Activated naive CD8-positive, alpha-beta T cell treated with anti-CD3 and anti-CD28 coated beads, Interleukin-2, amount 10 ng/mL, durations not matched to agents 7 days and 5 days (primary cell): ENCODE measurements at places on chromosomes 5 and 9.

DNA sequence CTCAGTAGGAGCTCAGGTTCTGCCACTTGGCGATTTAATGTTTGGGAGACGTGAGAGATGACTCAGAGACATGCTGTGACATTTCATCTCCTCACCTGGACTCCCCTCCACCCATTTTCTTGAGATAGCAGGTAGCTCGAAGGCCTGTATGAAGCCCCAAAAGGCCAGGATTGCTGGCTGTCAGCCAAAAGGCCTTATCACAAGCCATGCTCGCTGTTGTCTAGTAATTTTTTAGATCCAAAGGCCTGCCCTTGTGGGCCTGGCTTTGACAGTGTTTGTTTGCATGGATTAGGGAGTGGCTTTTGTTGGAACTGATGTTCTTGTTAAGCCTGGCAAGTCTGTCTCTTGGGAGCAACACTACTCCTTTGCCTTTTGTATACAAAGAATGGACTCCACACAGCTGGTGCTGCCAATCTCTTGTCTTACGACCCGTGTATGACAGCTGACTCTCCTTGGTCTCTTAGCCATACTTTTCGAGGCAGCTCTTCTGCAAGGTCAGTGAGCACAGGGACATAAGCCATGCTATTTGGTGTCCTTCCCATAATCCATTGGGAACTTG, 22.7 kb downstream of the CAVIN4 start:
- DNase-seq = no peak

DNA sequence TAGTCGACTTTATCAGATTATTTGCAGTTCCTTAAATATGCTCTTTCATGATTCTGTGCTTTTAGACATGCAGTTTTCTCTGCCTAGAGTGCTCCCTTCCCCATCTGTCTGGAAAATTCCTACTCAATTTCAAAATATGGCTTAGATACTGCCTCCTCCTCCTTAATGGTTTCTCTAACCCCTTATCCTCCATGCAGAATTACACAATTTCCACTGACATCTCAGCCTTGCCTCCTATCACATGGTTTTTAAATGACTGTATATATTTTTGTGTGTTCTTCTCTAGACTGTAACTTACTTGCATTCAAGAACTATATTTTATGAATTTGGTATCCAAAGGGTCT, 85.2 kb downstream of the SLC44A1 start:
- no peak for DNase-seq

DNA sequence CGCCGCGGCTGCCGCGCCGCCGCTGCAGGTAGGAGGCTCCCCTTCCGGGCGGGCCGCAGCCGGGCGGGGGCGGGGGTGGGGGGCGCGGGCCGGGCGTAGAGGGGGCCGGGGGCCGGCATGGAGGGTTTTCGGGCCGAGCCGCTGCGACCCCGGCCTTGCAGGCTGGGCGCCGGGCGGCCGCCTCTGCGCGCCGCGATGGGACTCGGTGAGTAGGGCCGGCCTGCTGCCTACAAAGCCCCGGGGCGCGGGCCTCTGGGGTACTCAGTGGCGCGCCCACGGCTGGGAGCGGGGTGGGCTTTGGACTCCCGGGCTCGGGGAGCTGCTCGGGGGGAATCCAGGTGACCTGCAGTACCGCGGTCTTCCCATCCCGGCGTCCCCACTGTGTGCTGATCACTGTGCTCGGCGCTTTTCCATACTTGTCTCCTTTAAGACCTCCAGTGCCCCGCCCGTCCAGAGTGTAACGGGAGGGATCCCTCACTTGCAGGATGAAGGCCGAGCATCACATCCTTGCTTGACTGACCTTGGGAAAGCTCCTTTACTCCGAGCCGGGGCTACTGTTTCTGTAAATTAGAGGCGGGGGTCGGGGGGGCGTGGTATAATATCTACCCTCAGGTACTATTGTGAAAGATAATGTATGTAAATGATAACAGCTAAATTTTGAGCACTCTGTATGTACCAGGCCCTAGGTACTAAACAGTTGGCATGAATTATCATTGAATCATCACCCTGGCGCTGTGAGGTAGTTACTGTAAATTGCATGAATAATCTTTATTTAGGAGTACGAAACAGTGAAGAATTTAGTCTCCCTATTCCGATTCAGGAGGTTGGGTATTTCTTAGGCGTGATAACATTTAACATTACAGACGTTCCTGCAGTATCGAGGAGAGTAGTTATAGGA, 672 bp downstream of the MSANTD3 start:
- DNase-seq = no peak

DNA sequence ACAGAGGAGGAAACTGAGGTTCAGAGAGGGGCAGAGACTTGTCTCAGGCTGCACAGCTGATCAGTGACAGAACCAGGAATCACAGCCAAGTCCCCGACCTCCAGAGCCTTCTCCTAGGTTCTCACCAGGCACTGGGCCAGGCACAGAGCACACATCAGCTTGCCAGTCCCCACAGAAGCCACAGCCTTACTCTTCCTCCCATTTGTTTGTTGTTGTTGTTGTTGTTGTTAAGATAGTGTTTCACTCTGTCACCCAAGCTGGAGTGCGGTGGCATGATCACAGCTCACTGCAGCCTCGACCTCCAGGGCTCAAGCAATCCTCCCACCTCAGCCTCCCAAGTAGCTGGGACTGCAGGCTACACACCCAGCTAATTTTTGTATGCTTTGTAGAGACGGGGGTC, 41.4 kb downstream of the NAIF1 start:
- no peak for DNase-seq

DNA sequence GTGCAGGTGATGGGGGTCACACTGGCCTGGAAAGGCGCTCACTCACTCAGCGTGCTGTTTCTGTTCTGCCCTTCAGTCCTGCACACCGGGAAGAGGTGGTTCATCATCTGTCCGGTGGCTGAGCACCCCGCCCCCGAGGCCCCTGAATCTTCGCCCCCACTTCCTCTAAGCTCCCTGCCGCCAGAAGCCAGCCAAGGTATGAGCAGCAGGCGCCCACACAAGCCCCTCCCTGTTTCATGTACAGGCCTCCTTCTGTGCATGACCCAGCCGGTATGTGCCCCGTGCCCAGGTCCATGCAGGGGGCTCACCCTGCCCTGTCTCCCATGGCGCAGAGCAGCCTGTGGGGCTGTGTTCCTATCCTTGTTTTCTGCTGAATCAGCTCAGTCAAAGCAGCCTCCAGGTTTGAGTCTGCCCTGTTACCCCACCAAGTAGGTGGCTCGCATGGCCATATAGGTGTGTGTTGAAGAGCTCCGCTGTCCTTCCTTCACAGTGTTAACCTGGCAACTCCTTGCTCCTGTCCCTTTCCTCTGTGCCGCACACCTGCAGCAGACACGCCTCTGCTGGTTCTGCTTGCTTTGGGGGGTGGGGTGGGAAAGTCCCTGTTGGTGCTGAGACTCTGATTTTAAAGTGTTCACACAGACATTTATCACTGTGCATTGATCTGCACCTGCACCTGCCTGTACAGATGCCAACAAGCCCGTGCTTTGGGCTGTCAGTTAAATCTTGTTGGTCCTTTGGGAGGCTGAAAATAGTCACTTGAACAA, 84.8 kb downstream of the WNK2 start:
- peak; percentile 36 for DNase-seq

- no peak for DNase-seq
These were observed 29.0 kb upstream of the GOLM1 start for GRCh38 chr9:86128235-86128822.

DNA sequence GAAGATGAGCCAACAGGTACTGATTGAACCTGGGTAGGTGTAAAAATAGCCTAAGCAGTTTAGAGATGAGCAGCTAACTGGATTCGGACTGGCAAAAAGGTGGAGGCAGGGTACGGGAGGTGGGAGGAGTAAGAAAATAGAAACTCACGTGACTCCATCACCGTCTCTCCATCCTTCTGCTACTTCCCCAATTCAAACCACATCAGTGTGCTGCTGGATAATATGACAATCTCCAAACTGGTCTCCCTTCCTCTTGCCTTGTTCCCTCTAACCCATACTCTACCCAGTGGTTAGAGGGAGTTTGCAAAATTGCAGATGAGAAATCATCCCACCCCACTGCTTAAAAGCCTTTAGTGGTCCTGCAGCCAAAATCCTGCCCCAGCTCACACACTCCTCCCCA, 42.7 kb downstream of the RIGI start:
- DNase-seq = no peak

- no peak for DNase-seq
These were observed 123.5 kb downstream of the TARS1 start for GRCh38 chr5:33563983-33564908.
